ENCODE measurements at places on chromosomes 3 and 15.

GRCh38 chr3:128681369-128681829 is 30.8 kb upstream of the RPN1 start:
- no peak for DNase-seq

DNA sequence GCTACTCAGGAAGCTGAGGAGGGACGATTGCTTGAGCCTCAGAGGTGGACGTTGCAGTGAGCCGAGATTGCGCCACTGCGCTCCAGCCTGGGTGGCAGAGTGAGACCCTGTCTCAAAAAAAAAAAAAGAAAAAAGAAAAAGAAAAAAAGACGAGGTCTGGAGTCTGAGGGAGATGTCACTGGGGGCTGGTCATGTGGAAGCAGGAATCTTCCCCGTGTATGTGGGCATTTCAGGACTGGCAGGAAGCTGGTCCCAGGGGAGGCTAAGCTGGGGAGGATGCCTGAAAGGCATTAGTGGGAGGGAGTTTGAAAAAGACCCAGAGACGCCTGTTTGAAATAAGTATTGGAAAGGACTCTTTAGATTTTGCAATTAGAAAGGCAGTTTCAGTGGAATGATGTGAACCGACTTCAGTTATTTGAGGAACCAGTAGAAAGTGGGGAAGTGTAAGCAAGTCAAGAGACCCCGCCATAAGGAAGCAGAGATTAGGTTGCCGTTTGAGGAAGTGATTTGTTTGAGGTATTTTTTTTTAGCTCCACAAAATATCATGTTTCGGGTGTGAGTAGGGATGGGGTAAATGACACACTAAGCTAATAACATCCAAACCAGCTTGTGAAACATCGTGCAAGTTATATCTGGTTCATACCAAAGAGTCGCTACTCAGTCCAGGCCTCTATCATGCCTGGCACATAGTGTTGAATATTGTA is 55.5 kb downstream of the ST6GAL1 start:
- no peak for DNase-seq

DNA sequence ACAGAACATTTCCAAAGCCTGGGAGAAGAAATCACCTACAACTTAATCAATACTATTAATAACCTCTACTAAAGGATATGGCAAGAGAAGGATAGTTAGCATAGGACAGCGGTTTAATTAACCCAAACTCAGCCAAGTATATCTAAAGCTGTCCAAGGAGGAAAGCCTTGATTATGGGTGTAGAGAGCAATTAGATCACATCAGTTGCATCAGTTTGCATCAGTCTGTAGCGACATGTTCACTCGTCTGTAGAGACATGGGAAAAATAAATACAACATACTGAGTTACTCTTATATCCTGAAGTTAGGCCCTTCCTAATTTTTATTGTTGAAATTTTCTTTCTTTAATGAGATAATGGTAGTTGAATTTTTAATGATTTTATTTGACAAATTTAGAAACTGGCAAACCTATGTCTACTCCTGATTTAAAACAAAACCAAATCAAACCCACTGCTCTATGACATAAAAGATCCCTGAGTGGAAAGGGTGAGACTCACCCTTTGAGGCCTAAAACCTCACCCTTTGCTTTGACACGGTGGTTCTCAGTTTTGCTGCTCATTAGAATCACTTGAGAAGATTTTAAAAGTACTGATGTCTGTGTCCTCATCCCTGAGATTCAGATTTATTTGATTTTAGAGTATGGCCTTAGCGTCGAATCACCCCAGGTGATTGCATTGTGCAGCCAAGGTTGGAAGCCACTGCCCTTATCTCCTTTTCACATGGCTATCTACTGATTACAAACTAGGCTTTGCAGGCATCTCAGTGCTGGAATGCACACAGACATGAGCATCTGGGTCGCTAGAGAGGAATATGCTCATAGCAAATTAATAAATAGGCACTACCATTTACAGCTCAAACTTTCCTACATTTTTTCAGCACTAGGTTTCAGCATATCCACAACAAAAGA is 2.8 kb upstream of the CLRN1 start:
- no peak for DNase-seq

GRCh38 chr3:182608832-182609231 is 184.5 kb upstream of the ATP11B start:
- DNase-seq, result no peak
